Frontal cortex (tissue), 4 donors: ENCODE measurements at places on chromosomes 2 and 18. TPM values are rescaled to one million over a fixed set of nuclear protein-coding genes. Genes with fewer than 3 reads are reported as not detected.

Gene ZDBF2
- 31.4 TPM for total RNA-seq

Gene ADGRF3
- under 0.01 TPM for total RNA-seq

Gene KCNK3
- total RNA-seq, result 4.1 TPM

Gene SP140
- total RNA-seq, result 0.82 TPM

Gene IL18RAP
- total RNA-seq, result 0.41 TPM

DNA sequence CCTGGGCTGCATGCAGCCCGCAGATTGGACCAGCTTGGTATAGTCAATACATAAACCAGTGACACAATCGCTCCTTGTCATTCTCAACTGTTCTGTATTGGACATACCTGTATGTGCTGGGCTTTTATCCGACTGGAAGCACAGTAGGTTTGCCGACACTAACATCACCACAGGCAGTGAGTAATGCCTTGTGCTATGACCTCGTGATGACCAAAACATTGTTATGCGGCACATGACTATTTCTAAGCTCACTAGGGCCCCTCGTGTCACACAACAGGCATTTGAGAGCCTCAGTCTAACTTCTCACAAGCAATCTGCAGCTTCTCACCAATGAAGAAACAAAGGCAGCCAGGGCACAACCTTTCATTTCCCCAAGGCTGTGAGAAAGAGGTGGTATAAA, 320.8 kb downstream of the AFF3 start:
- DNase-seq, result no peak

DNA sequence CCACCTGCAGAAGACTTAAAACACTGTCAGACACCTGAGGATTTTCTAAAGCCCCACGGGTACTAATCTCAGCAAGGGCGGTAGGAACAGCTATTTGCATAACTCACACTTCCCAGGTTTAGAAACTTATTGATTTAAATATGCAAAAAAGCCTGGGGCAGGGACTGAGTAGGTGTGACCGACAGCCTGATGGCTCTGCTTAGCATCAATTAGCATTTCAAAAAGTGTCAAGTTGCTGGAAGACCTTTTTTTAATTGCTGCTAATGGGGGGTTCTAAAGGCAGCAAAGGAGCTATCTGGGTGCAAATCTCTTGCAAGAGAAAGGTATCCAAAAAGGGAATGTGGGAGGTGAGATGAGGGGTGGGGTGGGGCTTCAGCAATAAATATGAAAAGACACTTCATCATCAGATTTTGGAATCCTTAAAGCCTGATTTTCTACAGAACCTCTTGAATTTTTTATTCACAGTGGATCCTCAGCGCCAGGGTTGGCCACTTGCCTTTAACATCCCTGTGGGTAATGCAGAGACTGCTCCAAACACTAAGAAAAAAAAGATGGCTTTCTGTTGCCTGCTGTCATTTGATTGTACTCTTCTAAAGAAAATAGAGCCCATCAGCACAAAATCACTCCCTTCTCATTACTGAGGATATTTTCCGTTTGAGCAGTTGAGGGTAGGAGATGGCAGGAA, 121.1 kb upstream of the RMP24 start:
- no peak for DNase-seq

DNA sequence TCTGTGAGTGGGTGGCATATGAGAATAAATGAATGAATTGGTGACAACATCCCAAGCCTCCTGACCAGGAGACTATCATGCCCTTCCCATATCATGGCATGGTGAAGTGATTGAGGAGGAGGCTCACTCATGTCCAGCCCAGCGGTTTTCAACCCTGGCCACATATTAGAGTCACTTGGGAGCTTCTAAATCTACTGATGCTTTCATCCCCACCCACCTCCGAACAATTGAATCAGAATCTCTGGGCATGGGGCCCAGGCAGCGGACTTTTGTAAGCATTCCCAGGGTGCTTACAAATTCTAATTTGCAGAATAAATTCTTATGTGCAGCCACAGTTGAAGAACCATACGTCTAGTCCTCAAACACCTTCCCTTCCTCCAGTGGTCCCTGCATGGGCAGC, 81.7 kb upstream of the SEC11C start:
- no peak for DNase-seq

GRCh38 chr18:44887227-44887631, 206.5 kb downstream of the SETBP1 start:
- DNase-seq, result no peak

DNA sequence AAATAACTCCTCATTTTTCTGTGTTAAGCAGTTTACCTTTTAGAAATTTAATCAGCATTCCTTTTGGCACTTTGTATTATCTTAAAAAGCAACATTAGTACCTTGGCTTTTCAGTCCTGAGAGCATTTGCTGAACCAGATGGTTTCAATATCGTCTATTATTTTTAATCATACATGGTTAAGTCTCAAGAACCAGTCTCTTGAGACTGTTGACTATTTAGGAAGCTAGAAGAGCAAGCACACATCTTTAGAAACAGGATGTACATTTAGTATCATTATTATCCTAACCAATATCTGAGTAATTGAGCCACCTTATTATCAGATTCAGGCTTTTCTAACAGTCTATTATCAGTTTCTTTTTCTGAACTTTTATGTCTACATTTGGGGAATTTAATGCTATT, 28.2 kb upstream of the ZEB2 start:
- no peak for DNase-seq

DNA sequence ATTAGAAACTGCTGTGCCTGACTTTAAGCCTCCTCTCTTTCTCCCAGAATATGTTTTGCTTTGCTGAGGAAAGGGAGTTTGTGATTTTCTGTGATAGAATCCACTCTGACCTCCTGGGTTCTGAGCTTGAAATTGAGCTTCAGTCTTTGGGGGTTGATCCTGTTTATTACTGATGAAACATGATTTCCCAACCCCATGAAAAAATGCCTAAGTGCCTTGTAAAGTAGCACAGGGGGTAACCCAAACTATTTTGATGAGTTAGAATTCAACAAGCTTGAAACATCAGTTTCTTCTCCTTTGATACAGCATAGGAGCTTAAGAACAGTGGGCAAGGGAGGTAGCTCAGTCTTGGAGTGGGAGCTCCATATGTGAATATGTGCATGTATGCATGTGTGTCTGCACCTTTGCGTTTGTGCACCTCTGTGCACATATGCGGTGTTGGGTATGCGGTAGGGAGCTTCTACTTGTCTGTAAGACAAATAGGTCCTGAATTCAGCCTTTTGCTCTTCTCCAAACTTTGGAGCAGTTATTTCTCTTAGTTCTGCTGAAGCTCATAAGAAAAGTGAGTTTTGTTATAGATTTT, 364.6 kb downstream of the OSR1 start:
- DNase-seq, result no peak

DNA sequence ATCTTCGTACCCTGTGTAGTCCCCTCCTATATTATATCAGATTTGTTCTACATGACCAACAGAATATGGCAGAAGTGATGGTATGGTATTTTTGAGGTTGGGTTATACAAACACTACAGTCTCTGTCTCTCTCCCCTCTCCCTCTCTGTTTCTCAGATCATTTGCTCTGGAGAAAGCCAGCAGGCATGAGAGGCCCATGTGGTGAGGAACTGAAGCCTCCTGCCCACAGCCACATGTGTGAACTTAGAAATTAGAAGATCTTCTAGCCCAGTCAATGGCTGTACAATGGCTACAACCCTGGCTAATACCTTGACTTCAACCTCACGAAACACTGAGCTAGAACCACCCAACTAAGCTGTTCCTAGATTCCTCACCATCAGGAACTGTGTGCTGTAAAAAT, 250.6 kb downstream of the SMAD2 start:
- DNase-seq, result no peak

DNA sequence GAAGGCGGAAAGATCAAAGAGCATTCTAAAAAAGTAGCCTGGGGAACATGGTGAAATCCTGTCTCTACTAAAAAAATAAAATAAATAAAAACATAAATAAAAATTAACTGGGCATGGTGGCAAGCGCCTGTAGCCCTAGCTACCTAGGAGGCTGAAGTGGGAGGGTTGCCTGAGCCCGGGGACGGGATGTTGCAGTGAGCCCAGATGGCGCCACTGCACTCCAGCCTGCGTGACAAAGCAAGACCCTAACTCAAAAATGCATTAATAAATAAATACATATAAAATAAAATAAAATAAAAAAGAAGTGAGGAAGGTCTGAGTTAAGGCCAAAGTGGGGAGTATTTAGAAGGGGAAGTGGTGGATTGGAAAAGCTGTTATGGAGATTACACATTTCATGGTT, 1.3 kb upstream of the PSMD14 start:
- DNase-seq, result no peak

- no peak for DNase-seq
These were observed 87.3 kb downstream of the BABAM2 start for GRCh38 chr2:27977731-27978312.

GRCh38 chr2:96345438-96345837, 9.9 kb downstream of the NCAPH start:
- DNase-seq, result no peak

GRCh38 chr18:5365443-5365842, 69.9 kb upstream of the ZBTB14 start:
- no peak for DNase-seq
